CD8-positive, alpha-beta T cell (primary cell): ENCODE measurements at places on chromosomes 7 and 10.

DNA sequence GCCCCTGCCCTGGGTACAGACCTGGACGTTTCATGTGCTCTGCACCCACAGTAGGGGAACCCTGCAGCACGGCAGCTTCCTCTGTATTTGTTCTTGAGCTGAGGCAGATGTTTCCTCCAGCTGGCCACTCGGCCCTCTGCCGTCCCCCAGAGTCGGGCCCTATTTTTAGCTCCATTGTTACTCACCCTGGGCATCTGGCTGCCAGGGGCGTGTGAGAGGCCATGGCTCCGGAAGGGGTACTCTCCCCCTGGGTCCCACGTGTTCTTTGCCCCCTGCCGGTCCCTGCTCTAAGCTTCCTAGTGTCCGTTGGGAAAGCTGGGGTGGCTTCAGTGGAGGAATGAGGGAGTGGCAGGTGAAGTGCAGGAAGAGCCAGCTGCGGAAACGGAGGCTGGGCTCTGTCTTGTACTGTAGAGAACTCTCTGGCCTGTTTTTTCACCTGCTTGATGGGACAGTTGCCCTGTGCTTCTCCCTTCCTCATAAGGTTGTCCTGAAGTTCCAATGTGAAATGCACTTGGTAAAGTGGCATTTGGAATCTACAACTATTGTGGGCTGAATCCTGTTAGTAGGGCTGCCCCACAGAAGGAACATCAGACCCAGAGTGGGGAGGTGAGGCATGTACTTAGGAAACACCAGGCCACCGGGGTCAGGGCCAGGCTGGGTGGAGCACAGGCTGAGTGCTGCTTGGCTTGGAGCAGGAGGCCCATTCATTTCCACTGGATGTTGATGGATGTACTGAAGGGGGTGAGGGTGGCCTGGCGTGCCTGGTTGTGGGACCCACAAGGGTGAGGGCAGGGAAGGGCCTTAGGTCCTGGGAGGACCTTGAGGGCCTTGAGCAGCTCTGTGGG, 30.6 kb downstream of the PALD1 start:
- DNase-seq: no peak

DNA sequence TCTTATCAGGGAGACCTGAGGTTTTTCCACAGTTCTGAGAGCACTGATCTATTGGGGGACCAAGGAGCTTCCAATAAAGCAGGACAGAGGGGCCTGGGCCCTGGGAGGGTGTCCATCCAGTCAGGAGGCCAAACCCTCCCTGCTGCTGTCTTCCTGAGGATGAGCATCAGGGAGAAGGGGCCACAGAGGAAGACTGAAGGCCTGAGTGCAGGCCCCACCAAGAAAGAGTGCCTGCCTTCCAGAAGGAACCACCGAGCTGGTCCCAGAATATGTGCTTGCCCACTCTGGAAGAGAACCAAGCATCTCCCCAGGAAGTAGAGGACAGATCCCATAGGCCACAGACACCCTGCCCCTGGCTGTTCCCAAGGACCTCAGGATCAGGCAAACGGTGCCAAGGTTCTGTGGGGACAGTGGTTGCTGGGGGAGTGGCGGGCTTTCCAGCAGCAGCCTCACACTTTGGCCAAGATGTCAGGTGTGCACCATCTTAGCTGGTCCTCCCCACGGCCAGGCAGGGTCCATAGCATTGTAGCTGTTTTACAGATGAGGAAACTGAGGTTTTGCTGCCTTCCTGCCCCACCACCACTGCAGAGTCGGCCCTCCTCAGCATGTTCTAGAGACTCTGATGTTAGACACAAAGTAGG, 199.4 kb downstream of the GRID1 start:
- no peak for DNase-seq

DNA sequence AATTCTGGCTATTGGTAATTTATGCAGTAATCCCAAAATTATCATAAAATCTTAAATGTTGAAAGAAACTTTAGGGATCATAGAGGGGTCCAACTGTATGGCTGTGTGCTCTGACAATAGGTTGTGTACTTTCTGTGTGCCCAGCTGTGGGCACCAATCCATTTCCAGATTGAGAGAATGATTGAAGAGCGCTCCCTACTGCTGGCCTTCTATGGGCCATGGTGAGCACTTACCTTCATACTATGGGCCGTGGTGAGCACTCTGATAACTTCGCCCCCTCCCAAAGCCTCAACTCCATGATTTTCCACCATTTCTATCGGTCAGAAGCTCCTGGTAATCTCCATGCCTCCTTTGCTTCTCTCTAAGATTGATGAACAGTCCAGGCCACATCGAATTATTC, 118.6 kb downstream of the STRA8 start:
- no peak for DNase-seq

GRCh38 chr7:148014541-148014940, 576.0 kb upstream of the C7orf33 start:
- no peak for DNase-seq
